ENCODE measurements at places on chromosomes 1 and 21.

GRCh38 chr1:21773585-21773984 is 9.4 kb downstream of the USP48 start:
- no peak for DNase-seq

GRCh38 chr1:157575744-157576143 is 22.1 kb downstream of the FCRL4 start:
- no peak for DNase-seq

DNA sequence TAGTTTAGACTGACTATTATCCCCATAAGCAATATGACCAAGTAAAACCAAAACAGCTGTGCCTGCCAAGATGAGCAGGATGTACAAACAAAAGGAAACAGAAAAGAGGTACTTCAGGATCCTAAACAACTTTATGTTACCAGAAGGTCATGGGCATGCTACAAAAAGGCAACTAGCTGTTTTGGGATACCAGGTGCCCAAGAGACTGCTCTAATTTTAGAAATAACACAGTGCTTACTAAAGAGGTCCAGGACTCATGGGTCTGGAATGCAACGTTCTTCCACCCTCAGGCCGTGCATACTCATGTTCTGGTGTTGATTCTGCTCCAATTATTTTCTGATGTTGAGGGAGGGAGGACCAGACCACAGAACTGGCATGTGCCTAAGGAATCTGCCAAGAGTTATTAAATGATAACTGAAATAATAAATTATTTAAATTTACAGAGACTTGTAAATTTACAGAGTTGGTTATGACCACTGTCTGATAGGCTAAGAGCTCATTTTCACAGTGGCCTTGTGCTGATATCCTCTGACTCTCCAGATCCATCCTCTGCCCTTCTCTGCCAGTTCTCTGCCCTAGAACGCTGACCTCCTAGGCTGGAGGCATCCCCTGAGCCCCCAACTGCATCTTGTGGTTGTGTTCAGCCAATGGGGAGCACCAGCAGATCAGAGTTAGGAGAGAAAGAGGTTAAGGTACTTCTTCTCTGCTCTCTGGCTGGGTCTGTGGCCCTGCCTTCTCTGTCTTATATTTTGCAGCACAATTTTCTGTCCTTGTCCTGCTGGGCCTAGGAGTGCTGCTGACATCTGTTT is 37.7 kb upstream of the BCL10 start:
- DNase-seq = no peak

GRCh38 chr1:8082945-8083344 is 56.8 kb upstream of the ERRFI1 start:
- no peak for DNase-seq

GRCh38 chr1:844472-845026 is 79.2 kb upstream of the SAMD11 start:
- no peak for DNase-seq

- DNase-seq = no peak
Observed at GRCh38 chr1:39214021-39214713, 9.7 kb downstream of the MACF1 start.

DNA sequence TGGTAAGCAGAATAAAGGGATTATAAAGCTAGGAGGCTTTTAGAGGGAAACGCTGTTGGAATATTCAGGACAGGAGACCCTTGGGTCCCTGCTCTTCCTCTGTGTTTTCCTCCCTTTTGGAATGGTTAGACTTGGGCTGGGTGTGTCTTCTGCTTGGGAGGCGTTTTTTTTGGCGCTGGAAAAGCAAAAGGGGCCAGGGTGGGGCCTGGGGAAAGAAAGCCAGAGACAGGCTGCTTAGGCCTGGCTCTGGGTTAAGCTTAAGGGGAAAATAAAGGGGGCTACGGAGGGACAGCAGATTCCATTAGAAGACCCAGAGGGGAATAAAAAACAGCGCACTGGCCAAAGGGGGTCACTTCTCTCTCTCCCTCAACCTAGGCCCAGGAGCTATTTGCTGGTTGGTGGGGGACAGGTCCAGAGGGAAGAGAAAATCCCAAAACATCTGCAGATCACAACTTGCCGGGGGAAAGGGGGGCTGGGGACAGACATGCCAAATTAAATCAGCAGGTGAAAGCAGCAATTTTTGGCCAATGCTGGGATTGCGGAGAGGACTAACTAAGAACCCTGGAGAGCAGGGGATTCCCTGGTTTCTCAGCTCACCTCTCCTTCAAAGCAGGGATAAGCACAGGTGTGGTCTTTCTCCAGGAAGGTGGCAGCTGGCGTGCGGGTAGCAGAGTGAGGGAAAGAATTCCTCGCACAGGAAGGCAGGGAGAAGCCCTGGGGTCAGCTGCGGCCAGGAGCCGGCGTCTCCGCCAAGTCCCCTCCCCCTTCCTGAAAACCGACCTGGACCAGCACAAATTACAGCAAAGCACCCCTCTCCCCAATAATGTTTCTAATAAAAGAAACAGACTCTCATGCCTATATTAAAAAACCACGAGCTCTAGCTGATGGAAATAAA is 82.2 kb upstream of the AK4 start:
- DNase-seq = no peak
